ENCODE measurements at places on chromosomes 5 and 9.

DNA sequence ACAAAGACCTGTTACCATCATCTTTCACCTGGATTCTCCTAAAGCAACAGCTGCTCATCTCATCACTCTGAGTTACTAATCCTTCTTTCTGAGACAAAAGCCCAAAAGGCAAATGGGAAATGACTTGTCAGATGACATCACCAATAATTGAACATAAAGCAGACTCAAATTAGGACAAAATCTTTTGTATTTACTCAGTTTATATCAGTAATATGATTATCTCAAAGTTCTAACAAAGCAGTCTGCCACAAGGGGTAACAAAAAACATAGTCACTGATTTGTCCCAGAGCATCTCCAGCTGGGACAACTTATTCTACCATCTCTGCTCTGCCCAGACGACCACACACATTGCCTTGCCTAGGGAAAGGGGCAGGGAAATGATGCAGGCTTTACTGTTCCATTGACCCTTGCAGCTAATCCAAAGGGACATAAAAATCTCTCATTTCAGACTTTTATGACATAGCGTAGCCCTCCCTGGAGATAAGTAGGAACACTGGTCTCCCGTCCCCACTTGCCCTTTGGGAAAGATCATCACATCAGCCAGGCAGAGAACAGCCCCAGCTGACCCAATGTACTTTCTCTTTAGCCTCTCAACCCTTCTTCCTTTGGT is 249.5 kb upstream of the PTGER4 start:
- no peak for DNase-seq

DNA sequence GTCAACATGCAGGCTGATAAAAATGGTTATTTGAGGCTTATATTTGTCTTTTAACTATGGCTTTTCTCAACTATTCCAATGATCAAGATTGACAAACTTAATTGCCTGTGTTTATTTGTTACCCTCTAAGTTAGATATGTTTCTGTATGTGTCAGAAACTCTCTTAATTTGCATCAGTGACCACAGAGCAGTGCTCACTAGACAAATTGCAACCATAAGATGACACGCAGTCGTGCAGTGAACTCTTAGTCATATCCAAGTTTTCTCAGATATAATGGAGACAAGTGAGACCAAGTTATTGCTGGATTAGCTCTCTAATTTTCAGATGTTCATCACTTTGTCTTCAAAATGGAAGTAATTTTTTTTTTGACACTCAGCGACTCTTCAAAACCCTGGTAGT is 342.2 kb upstream of the RFX3 start:
- DNase-seq = no peak

GRCh38 chr5:76408104-76408654 is 5.1 kb downstream of the IQGAP2 start:
- no peak for DNase-seq

DNA sequence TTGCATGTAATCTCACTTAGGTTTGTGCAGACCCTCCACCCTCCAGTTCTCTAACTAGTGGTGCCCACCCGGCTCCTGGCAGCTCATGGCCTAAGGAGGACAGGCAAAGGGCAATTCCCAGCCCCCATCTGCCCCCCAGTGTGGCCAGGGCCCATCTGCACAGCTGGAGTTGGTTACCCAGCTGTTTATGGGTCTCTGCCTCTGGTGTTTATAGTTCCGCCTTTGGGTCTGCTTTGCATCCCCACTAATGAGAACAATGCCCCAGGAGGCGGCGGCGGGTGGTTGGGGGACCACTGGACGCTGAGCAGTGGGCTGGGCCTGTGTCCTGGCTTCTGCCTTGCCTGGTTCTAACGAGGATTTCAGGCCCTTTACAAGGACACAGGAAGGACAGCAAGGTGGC is 62.4 kb downstream of the NDST1 start:
- no peak for DNase-seq

GRCh38 chr5:133925269-133925668 is 43.2 kb downstream of the C5orf15 start:
- DNase-seq = no peak

DNA sequence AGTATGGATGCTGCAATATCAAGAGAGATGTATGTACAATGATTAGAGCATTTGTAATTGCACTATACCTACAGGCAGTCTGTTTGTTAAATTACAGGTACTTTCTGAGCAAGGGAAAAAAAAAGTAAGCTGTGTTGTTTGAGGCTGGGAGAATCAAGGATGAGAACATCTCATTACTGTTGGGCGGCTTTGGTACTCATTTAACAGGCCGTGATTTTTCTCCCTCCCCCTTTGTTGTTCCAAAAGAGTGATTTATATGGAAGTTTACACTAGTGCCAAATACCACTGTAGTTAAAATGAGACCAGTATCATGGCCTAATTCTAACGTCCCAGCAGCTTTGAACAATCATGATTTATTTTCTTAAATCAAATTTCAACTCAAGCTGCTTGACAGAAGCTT is 71.2 kb upstream of the GNA14 start:
- DNase-seq = no peak

- DNase-seq = no peak
Observed at GRCh38 chr9:83572524-83572923, 34.3 kb upstream of the FRMD3 start.
